ENCODE measurements at places on chromosomes 3 and 15.

DNA sequence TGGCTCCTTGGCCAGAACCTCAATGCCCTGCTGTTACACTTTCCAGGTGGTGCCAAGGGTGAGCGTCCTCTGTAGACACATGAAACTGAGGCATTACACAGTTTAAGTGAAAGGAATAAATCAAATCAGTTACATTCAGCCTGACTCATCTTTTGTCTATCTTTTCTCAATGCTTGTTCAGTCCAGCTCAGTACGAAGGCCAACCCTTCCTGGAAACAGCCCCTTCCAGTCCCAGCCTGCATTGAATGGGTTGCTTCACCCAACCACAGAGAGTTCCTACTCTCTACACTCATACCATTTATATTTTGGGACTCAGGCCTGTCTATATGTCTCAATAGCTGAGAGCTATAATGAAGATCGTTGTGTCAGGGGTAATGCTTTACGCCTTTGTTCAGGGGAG, 363.6 kb downstream of the RORA start:
- DNase-seq: no peak

GRCh38 chr15:80437334-80437891, 33.2 kb downstream of the ARNT2 start:
- DNase-seq: peak; percentile 55

- no peak for DNase-seq
Observed at GRCh38 chr3:197171481-197172067, 126.8 kb downstream of the DLG1 start.

- DNase-seq: no peak
Observed at GRCh38 chr3:157414861-157415260, 21.8 kb upstream of the PTX3 start.

DNA sequence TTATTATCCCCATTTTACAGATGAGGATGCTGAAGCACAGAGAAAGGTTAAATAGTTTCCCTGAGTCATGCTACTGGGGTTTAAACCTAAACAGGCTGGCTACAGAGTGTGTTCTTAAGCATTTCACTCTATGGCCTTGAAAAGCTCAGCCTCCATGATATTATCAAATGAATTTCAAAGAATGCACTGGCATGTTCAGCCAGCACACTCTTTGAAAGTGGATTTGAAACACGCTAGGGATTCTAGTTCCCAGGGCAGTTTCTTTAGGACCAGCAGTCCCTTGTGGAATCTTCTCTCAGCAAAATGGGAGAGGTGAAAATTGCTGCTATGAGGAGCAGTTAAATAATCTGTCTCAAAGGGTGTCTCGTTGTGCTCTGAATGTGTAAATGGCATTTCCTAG, 213.3 kb downstream of the EPHB1 start:
- no peak for DNase-seq

DNA sequence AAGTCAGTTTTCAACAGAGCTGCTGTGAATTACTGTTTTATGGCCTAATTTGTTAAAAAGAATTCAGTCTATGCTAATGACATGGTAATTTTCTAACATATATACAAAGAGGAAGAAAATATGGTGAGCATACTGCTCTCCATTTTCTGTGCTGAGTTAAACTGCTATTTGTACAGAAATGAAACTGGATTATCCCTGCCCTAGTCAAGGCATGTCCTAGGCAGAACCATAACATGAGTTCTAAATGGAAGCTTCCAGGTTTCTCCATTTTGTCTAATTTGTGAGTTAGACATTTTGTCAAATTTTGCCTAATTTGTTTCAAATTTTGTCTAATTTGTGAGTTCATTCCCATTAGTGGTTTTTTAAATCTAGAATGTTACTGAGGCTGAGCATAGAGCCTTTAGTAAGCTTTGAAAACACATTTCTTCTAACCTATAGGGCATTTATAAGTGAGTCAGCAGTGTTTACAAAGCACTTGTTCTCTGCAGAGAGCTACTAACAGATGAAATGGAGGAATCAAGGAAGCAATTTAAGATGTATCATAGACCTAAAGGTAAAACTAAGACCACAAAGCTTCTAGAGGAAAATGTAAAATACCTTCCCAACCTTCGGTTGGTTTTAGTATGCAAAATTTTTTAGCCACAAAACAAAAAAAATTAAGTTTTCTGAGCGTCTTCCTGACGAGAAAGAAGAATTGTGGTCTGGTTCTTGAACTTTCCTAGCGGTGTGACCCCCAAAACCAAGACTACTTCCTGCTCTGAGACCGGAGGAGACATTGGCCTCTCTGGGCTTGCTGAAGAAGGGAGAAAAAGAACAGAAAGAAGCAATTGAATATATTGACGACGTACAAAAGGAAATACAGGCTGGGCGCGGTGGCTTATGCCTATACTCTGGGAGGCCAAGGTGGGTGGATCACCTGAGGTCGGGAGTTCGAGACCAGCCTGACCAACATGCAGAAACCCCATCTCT, 9.8 kb downstream of the P2RY14 start:
- no peak for DNase-seq

DNA sequence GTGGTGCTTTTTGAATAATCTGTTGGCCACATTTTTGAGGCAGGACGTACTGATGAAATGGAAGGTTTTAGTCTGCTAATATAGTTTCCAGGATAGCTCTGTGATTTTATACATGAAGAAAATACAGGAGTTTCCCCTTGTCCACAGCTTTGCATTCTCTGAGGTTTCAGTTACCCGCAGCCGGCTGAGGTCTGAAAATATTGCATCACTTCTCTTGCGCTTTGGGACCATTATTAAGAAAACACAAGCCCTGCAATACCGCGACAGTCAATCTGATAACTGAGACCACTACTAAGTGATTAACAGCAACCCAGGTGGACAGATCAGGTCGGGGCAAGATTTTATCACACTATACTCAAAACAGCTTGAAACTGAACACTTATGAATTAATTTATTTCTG, 33.0 kb downstream of the BLM start:
- DNase-seq: no peak

GRCh38 chr3:100043271-100043670, 71.0 kb downstream of the FILIP1L start:
- no peak for DNase-seq

DNA sequence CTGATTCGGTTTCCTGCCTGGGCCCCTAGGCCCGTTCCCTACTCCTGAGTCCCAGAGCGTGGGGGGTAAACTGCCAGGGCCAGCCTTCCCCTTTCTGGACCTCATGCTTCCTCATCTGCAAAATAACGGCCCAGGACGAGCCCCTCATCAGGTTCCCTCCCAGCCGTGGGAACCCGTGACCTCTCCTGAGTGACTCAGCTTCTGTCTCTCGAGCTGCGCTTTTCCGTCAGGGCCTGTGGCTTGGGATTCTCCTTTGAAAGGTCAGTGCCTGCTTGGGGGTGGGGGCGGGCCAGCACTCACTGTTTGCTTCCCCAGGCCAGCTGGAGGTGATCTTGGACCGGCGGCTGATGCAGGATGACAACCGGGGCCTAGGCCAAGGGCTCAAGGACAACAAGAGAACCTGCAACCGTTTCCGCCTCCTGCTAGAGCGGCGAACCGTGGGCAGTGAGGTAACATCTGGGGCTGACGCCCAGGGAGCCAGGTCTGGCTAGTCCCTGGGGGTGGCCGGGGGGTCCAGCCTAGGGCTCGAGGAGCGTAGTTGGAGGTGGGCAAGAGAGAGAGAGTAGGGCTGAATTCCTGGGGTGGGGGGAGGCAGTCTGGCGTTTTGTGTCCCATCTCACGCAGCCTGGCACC, 12.8 kb downstream of the MAN2A2 start:
- DNase-seq: no peak

DNA sequence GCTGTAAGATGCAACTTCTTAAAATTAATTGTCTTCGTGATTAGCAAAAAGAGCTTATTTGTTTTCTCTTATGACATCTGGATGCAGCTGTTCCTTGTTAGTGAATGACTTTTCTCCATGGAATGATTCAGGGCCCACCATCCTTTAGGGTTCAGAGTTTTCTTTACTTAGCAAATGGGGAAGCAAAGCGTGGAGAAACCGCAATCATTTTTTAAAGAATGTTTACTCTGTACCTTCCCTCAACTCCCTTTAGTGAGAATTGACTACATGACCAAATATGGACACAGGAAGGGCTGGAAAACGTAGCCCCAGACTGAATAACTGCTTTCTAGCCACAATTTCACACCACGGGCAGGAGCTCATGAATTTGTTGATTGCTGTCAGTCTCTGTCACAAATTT, 130.1 kb downstream of the EDEM1 start:
- DNase-seq: peak; percentile 34

- DNase-seq: peak; percentile 49
Observed at GRCh38 chr3:178255315-178255714, 280.9 kb upstream of the KCNMB2 start.

GRCh38 chr3:7663771-7664170, 802.9 kb downstream of the GRM7 start:
- DNase-seq: no peak

GRCh38 chr3:123371859-123372685, 76.8 kb downstream of the ADCY5 start:
- no peak for DNase-seq

DNA sequence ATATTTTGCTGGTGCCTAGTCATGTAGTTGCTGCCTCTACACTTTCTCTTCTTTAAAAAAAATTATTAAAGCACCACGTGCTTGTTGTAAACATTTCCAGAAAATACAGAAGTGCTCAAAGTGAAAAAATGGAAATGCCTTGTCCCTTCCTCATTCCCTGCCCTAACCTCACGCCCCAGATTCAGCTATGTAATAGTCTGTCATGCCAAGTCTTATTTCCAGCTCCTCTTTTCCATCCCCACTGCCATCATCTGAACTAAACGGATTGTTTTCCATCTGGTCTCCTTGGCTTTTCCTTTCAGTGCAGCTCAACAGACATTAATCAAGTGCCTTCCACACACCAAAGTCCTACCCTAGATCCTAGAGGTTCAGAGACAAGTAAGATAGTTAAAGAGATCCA, 15.5 kb downstream of the ZNF774 start:
- no peak for DNase-seq

DNA sequence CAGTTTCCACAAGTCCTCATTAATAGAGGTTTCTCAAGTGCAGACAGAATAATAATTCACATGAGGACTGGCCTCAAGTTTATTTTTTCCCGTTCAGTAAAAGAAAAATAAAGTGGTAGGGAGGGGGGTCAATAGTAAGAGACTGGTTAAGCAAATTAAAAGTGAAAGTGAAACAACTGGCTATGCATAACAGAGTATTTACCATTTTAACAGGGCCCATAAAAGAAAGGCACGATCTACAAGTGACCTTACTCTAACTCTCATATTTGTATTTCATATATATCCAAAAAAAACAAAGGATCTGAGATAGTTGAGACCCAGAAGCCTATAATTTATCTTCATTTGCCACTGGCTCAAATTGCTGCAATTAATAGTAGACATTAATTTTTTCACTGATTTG, 686.3 kb downstream of the NTRK3 start:
- DNase-seq: no peak

- peak; percentile 48 for DNase-seq
Observed at GRCh38 chr3:123757281-123757940, 126.7 kb downstream of the MYLK start.

GRCh38 chr3:48739617-48739954, 22.6 kb upstream of the IP6K2 start:
- no peak for DNase-seq

DNA sequence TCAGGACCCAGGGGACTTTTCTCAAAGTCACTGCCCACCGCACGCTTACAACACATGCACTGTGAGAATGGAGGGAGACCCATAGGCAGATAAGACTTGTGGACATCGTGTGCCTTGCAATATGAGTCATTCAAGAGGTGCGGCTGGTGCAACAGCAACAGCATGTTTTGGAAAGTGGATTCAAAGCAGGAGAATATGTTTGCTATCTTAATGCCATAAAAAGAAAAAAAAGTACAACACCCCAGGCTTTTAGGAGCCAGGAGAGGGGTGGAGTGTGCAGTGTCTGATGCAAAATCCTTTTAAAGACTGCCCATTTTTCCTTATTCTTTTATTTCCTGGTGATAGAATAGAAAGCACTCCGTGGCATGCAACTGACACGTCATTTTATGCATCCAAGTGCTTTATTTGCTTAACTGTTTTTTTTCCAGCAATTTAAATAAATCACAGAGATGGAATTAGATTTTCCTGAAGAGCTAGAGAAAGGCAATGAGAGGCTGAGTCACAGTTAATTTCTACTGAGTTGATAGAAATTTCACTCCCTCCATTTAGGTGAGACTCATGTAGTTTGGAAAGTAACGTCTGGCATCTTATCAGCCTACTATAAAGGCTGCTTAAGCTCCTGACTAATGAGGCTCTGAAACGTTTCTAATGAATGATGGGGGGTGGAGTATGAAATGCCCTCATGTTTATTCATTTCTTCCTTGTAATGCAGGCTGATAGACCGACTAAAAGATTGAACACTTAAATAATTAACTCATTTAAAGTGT, 96.4 kb downstream of the NSUN3 start:
- DNase-seq: peak; percentile 8

GRCh38 chr15:63006032-63006878, 36.3 kb upstream of the TPM1 start:
- no peak for DNase-seq

DNA sequence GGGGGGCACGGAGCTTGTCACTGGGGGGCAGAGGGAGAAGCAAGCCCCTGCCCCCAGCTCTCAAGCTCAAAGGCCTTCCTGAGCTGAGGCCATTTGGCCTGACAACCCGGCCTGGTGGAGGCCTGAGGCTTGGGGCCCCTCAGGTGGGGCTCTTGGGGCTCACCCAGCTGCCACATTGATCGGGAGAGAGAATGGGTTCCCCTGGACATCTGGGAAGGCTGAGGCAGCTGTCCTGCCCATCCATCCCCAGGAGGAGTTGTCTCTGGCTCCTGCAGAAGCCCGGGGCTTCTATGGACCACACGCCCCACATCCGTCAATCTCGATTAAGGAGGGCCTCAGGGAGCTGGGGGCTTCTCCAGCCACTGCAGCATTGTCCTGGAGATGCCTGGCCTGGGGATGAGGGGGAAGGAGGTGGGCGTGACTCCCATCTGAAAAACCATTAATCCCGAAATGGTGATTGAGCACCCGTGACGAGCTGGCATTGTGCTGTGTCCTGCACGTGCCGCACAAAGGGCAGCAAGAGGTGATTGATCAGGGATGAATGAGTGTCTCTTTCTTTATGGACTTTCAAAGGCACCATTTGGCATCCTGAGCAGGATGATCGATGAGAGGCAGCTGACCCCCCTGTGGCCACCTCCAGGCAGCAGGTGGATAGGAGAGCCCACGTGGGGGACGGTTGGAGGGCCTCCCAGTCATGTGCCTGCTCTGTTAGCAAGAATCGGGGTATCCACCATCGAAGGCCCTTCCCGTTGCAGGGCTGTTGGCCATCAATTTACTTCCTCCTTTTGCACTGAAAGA, 17.2 kb upstream of the CRABP1 start:
- DNase-seq: no peak

GRCh38 chr15:52857937-52858781, 68.0 kb upstream of the ONECUT1 start:
- DNase-seq: peak; percentile 54

- DNase-seq: no peak
Observed at GRCh38 chr15:57198131-57198530, 178.2 kb upstream of the CGNL1 start.

Measured in fibroblast of skin of scalp (primary cell).